ENCODE measurements at places on chromosomes 7 and 10. TPM values are rescaled to one million over a fixed set of nuclear protein-coding genes. Genes with fewer than 3 reads are reported as not detected.

- no peak for DNase-seq
Observed at GRCh38 chr10:61973169-61973568, 71.7 kb downstream of the ARID5B start.

The RNF32 gene
- polyA plus RNA-seq = 0.14 TPM

The PRRT4 gene
- polyA plus RNA-seq = 0.03 TPM

The RBP3 gene
- not detected for polyA plus RNA-seq

The AUTS2 gene
- polyA plus RNA-seq = 0.59 TPM

- DNase-seq = no peak
Observed at GRCh38 chr7:45469103-45469502, 105.1 kb upstream of the ADCY1 start.
